ENCODE measurements at places on chromosomes 5 and 9.

- peak; percentile 0 for DNase-seq
These were observed 148.0 kb downstream of the TARS1 start for GRCh38 chr5:33588654-33589372.

GRCh38 chr5:29744618-29745017, 1448.9 kb upstream of the CDH6 start:
- DNase-seq = no peak

DNA sequence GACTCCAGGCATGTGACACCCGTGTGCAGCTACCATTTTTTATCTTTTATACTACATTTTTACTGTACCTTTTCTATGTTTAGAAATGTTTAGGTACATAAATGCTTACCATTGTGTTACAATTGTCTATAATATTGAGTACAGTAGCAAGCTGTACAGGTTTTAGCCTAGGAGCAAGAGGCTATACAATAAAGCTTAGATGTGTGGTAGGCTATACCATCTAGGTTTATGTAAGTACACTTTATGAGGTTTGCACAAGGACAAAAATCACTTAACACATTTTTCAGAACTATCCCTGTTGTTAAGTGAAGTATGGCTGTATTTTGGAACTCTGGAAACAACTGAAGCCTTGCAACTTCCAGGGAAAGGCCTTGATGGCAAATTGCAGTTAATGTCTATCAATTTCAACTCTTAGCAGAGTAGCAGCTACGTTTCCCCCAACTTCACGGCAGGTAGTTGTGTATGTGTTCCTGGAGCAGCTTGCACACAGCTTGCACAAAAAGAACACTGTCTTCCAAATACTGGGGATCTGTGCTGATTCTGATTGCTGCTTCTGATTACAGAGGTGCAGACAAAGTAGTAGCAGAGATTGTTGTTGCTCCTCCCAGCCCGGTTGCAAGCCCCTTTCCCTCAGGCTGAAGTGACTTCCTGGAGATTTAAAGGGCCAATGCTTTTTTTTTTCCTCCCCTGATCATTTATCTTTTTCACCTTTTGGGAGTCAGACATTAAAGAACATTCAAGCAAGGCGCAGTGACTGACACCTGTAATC, 30.0 kb downstream of the SIL1 start:
- no peak for DNase-seq

GRCh38 chr9:100640447-100641050, 62.7 kb downstream of the CAVIN4 start:
- DNase-seq = no peak

- no peak for DNase-seq
These were observed 15.1 kb downstream of the SLCO6A1 start for GRCh38 chr5:102483736-102484135.

- DNase-seq = no peak
These were observed 791 bp upstream of the GPR150 start for GRCh38 chr5:95619096-95619495.

GRCh38 chr9:104094534-104095015, 466 bp downstream of the SMC2 start:
- DNase-seq = peak; percentile 48

- no peak for DNase-seq
These were observed 88.9 kb downstream of the EBF1 start for GRCh38 chr5:159010661-159011442.

GRCh38 chr5:97737608-97738007, 554.6 kb upstream of the RIOK2 start:
- no peak for DNase-seq

DNA sequence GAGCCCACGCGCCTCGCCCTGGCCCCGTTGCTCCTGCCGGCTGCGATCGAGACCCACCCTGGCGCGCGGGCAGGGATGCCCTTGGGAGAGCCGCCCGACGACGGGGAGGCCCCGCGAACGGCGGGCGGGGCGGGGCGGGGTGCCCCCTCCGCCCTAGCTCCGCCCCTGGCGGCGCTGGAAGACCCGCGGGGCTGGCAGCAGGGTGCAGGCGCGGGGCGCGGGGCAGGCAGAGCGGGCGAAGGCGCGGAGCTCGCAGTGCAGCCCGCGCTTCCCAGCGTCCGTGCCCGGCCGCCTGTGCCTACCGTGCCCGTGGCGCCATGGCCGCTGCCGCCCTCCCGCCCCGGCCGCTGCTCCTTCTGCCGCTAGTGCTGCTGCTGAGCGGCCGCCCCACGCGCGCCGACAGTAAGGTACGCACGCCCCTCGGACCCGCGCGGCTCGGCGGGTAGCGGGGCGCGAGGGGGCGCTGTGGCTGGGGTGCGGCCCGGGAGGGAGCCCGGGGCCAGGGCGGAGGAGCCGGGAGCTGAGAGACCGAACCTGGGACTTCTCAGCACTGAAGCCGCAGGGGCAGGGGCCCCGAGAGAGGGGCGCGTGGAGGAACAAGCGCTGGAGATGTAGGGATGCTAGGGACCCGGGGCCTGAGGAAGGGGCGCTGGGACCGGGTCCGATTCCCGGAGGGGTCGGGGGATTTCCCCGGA, at the start of gene OLFML2A:
OLFML2A (plus strand) TSS at position 180 of the 695 bp plus-strand sequence; CDS start at position 318, 138 bp downstream.
- peak; percentile 43 for DNase-seq

GRCh38 chr5:54457094-54457862, 1.8 kb downstream of the HSPB3 start:
- no peak for DNase-seq

GRCh38 chr9:96596601-96597111, 23.0 kb downstream of the CDC14B start:
- no peak for DNase-seq

DNA sequence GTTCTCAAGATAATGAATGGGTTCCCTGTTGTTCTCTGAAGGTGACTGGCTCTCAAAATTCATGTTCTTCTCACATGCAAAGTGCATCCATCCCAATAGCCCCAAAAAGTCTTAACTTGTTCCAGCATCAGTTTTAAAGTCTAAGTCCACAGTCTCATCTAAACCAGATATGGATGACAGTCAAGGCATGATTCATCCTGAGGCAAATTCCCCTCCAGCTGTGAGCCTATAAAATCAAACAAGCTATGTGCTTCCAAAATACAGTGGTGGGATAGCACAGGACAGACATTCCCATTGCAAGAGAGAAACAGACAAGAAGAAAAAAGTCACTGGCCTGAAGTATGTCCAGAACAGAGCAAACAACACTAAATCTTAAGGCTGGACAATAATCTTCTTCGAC, 25.4 kb downstream of the FBXO10 start:
- DNase-seq = no peak

DNA sequence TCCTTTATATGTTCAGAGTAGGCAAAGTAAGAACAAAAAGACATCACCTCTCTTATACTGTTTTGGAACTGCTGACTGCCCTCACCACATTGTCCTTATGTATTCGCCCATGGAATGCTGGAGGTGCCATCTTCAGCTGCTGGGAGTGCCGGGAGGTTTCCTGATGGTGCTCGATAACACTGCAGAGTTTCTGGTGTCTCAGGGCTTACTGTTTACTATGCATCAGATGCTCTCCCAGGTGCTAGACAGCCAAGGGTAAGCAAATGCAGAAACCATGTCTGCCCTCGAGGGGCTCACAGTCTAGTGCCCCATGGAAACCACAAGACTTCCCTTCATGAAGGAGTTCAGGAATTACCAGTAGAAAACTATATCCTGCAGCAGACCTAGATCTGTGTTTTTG, 70.1 kb upstream of the SMIM23 start:
- DNase-seq = no peak

GRCh38 chr5:149749481-149750365, 19.6 kb downstream of the PPARGC1B start:
- DNase-seq = no peak

DNA sequence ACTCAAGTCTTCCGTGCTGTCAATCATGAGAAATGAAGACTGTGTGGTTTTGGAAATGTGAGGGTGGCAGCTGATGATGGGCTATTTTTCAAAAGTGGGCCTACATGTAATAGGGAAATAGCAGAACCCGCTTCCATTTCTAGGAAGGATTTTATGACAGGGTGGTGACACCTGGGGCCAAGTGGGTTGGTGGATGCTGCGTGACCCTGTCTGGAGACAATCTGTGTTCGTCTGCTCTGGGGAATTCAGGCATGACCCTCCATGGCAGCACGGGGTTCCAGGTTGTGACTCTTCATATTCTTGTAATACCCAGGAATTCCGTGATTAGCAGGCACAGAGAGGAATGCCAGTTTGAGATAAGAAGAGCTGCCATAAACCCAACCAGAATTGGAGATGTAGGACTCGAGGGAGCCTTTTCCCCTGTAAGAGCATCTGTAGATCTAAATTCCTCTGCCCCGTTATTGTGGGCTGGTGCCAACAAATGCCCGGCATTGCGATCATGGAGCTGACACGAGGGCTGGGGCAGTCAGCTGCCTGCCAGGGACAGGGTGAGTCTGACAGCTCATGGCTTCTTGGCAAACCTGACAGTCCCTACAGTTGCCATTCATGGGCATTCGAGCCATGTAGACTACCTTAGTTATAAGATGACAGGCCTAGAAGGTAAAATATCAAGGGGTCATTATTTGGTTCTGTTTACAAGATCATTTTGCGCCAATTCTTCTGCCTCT, 279.7 kb downstream of the GADD45G start:
- no peak for DNase-seq

- no peak for DNase-seq
These were observed 13.5 kb downstream of the NDFIP1 start for GRCh38 chr5:142122121-142122520.

GRCh38 chr5:54793468-54794134, 191.8 kb downstream of the ESM1 start:
- no peak for DNase-seq

DNA sequence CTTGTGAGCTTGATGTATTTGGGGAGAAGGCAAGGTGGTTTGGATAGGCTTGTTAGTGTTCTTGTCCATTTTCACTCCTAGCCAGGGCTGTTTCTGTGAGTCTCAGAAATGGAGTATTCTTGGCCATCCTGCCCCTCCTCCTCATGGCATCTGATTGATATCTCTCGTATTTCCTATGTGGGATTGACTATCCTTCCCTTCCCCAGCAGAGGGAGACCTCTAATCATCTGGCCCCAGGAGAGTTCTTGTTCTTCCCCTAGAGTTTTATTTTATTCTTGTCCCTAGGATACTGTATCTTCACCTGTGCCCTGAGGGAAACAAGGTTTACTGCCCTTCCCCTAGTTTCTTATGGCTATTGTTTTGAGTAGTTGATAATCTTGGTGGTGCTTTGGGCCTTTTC, 114.4 kb downstream of the VPS13A start:
- DNase-seq = peak; percentile 68

GRCh38 chr5:169606279-169606678, 22.7 kb downstream of the SPDL1 start:
- no peak for DNase-seq

DNA sequence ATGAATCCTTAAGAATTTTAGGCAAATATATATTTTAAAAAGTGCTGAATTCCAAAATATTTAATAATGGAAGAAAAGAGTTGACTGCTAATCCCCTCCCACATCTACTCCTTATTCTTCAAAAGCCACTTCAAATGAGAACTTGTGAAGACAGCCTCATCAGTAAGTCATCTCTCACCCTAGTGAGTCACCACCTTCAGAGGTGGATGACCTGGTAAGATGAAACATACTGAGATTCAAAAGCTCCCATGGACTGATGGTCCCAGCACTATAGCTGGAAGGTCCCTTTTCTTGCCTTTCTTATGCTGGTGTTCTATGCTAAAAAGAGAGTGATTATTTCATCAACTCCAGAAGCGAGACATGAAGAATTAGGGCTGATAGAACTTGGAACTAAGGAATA, 37.8 kb upstream of the SPDL1 start:
- no peak for DNase-seq

DNA sequence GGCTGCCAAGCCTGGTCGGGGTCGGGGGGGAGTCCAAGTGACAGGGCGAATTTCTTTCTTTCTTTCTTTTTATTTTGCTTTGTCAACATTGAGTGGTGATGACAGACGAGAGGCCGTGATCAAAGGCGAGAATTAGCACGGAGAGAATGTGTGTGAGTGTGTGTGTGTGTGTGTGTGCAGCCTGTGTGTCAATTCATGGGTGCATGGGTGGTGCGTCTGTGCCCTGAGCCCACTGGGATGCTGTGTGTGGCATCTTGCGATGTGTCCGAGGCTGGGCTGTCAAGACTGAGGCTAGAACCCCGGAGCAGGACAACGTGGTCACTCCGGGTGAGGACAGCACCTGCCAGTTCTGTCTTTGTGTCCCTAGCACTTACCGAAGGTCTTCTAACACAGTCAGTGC, 4.7 kb upstream of the FIBCD1 start:
- DNase-seq = no peak

DNA sequence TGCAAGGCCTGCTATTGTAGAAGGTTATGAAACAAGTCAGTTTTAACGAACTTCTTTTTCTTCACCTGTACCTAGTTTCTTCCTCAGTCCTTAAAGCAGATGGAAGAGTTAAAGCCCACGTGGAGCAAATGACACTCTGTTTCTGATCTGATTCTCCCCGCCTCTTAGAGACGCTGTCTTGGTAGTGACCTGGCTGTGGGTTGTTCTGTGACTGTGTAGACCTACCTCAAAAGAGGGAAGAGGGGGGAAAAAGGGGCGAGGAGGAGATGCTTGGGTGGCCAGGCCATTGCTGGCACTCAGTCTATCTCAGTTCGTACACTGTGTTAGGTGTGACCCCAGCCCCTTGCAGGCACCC, 610 bp downstream of the GFRA3 start:
- DNase-seq = no peak

DNA sequence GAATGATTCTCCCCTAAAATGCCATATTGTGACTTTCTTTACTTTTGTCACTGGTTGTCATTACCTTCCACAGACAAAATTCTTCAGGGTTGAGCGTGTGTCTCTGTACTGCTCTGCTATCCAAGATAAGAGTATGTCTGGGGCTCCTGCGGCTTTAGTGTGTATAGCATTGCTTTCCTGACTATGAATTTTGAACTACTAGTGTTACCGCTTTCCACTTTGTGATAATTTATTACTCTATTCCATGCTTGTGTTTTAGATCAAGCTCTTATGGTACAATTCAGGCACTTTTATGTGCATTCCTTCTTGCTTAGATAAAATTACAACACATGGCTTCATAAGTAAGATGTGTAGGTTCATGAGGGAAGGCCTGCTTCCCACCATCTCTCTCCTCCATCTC, 51.5 kb upstream of the MEF2C start:
- no peak for DNase-seq

DNA sequence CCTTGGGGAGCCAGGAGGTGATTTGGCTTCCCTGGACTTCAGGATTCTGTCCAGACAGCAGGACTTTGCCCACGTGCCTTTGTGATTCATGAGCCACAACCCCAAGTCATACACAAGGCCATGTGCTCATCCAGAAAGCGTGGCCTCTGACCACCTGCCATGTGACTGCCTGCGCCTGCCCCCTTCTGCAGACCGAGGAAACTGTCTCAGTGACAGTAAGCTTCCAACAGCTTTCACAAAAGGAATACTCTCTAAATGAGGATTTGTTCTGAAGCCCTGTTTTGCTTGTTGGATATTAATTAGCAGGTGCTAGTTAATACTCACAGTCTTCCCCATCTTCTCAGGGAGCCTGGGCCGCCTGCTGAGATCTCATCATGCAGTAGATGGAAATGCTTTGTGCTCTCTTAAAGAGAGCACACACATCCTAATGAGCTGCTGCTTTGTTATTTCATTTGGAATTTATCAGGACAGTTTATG, 36.9 kb upstream of the ANGPTL2 start:
- DNase-seq = no peak

Data from Kasumi-1 (cell line).